ENCODE measurements at places on chromosomes 13 and 19.

- no peak for DNase-seq
Observed at GRCh38 chr13:47184321-47184720, 287.5 kb upstream of the HTR2A start.

DNA sequence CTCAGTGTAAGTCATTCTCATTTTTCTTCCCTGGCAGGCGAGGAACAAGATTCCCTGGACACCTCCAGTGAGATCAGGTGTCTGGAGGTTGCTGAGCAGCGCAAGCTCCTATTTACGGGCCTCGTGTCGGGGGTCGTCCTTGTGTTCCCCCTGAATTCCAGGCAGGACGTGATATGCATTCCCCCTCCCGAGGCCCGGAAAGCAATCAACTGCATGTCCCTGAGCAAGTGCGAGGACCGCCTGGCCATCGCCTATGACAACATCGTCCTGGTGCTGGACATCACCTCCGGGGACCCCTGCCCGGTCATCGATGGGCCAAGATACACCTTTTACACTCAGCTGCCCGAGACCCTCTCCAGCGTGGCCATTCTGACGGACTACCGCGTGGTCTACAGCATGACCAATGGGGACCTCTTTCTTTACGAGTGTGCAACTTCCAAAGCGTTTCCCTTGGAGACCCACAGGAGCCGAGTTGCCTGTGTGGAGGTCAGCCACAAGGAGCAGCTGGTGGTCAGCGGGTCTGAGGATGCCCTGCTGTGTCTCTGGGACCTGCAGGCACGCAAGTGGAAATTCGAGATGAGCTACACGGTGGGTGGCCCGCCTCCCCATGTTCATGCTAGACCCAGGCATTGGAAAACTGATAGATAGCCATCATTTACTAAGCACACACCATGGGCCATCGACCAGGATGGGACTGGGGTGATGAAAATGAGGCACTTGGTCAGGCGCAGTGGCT is 21.5 kb upstream of the SIN3B start:
- no peak for DNase-seq

DNA sequence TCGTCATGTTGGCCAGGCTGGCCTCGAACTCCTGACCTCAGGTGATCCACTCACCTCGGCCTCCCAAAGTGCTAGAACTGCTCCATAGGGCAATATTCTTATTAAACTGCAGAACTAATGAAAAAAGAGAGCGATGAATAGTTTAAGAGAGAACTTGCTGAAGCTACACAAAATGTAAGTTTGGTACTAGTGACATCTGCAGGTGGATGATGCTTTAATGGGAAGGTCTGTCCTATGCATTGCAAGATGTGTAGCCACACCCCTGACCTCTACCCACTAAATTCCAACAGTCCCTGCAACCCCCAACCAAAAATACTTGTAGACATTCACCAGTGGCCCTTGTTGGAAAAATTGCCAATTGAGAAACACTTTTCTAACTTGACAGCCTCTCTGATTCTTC is 117.8 kb downstream of the NALCN start:
- no peak for DNase-seq

GRCh38 chr19:35901854-35902661 is at the start of gene HCST:
Gene HCST, plus strand, starts transcription at chr19:35902529. Its CDS starts 65 bp downstream, at chr19:35902594.
- DNase-seq, result no peak

GRCh38 chr13:50123515-50123861 is 108.2 kb downstream of the KCNRG start:
- no peak for DNase-seq

GRCh38 chr19:10363789-10364281 is 16.5 kb downstream of the TYK2 start:
- no peak for DNase-seq

- no peak for DNase-seq
Observed at GRCh38 chr13:112145551-112146360, 78.8 kb downstream of the SOX1 start.

DNA sequence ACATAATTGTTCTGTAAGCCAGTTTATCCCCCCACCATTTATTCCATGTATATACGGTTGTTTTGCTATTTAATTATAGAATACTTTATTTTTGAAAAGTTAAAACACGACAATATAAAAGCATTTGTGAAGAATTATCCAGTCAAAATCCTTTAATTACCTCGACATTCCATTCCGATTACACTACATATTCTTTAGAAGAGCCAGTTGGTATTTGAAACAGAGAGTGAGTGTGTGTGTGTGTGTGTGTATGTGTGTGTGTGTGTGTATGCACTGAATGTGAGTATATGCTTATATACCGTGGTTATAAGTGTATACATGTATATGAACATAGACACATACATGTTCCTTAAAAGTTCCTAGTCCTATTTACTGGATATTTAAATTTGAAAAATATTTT is 87.8 kb upstream of the KLF5 start:
- no peak for DNase-seq

GRCh38 chr13:59229401-59229800 is 934.3 kb downstream of the DIAPH3 start:
- no peak for DNase-seq

GRCh38 chr19:4649392-4650047 is 10.2 kb downstream of the TNFAIP8L1 start:
- no peak for DNase-seq

DNA sequence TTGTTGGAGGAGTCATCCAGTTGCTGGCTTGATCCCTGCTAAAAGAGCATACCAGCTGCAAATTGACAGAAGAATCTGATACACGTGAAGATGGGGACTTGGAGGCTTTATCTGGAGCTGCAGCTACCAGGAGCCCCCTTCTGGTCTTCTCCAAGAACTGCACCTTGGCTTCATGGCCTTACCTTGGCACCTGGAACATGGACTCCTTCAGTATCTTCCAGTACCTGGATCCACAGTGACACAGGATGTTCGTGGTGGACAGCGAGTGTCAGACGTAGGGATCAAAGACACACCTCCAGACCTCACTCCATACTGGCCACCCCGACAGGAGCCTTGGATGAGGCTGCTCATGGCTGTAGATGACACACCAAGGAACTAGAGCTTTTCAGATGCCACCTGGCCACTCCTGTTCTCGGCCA is 9.9 kb upstream of the ACSBG2 start:
- no peak for DNase-seq

DNA sequence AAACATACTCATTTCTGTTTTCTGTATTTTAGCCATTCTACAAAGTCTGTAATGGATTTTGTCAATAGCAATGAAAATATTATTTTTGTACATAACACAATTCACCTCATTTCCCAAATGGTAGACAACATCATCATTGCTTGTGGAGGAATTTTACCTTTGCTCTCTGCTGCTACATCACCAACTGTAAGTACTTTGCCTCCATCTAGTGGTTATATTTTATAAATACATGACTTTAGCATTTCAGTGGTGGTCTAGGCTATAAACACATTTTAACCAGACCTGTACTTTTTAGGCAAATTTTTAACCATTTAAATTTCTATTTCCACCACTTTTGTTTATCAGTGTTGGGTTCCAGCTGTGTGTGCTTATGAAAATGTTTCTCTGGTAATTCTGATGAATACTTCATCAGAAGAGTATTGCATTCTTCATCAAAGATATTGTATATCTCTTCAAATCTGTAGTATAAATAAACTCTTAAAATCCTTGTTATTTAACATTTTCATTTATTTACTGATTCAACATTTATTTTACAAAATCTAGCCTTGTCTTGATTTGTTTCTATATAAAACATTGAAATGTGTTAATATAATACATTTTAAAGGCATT is 222.4 kb downstream of the NBEA start:
- DNase-seq, result no peak

- DNase-seq, result no peak
Observed at GRCh38 chr19:49984491-49984890, 23.5 kb upstream of the SIGLEC11 start.

GRCh38 chr13:48029859-48030258 is 7.7 kb upstream of the NUDT15 start:
- DNase-seq, result no peak

GRCh38 chr13:43426355-43426754 is 360.4 kb downstream of the ENOX1 start:
- DNase-seq, result no peak

DNA sequence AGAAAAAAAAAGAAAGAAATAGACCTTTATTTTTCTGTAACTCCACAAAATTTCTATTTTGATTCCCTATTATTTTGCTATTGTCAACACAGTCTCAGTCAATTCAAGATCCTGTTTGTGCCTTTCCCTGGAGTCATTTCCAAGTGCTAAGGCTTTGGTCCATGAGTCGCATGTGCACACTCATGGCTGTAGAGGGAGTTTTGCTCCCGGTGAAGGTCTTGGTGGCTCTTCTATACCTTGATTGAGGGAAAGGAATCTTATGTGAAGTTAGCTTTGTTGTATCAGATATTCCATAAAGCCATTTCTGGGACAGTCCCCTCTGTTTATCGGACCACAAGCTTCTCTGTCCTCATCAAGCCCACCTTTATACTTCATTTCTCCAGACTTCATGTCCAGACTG is 58.7 kb upstream of the ALOX5AP start:
- no peak for DNase-seq

DNA sequence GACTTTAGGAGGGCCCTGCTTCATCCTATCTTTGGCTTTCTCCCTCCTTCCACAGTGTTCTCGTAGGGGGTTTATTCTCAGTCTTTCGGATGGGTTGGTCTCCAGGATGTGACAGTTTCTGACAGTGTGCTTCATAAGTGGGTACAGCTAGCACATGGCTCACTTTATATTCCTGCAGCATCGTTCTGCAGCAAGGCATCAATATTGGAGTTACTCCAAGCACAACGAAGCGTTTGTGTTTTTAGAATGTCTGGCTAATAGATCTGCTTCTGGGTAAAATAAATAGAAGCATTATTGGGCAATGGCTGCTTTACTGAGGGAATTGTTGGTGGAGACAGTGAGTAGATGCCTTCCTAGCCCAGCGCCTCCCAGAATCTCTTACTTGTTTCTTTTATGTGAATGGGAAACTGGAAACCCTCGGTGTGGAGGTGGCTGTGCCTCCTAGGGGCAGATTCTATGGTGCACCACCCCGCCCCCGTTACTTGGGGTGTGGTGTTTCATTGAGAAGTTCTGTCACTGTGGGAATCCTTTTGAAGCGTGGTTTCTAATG is 2.0 kb downstream of the FARP1 start:
- no peak for DNase-seq

DNA sequence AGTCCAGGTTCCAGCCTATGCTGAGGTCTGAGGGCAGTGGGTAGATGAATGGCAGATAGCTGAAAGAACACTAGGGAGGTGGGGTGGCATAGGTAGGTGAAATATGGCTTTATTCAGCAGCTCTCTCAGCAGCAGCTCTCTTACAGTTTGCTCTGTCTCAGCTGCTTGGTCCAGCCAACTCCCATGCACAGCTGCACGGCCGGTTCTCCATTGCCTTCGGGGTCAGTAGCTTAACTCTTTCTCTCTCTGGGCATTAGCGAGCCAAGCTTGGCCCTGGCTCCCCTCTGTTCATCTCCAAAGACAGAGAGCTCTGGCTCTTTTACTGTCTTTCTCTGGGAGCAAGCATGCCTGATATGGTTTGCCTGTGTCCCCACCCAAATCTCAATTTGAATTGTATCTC is 151.9 kb downstream of the MYO16 start:
- no peak for DNase-seq

GRCh38 chr19:45156011-45156630 is 4.7 kb downstream of the NKPD1 start:
- DNase-seq, result no peak

All from cortex of kidney (tissue), 1 donor.